ENCODE measurements at places on chromosomes 1 and 21.

DNA sequence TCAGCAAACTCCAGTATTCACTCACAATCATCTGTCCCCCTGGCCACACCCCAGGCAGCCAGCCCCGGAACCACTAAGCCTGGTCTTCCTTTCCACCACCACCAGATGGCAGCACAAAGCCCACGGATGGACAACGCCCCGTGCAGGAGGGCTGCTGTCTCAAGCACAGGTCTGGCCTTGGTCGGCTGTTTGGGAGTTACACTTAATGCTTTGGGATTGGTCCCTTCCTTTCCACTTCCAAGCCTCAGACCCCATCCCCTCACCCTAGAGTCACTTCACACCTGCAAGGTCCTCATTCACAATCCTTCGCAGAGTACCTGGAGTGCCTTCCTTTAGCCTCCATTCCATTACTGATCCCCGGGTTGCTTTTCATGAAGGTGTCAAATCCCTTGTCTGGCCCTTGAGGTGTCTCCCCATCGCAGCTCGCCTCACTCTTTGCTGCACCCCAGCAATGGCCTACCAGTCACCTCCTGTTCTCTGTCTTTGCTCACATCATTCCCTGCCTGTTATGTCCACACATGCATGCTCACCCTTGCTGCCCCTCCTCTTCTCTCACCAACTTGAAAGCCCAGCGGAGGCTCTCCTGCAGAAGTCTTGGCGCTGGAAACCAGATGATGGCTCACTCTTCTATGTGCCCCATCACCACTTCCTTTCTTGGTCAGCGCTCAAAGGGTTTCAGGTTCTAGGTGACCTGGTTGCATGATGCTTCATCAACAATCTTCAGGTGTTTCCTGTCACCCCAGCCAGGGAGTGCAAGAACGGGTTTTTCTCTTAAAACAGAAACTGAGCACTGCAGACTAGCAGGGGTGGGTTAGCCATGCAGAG, 24.9 kb upstream of the KCNA2 start:
- peak; percentile 66 for DNase-seq

- no peak for DNase-seq
Measured at GRCh38 chr1:185369786-185370185, 52.7 kb upstream of the IVNS1ABP start.

DNA sequence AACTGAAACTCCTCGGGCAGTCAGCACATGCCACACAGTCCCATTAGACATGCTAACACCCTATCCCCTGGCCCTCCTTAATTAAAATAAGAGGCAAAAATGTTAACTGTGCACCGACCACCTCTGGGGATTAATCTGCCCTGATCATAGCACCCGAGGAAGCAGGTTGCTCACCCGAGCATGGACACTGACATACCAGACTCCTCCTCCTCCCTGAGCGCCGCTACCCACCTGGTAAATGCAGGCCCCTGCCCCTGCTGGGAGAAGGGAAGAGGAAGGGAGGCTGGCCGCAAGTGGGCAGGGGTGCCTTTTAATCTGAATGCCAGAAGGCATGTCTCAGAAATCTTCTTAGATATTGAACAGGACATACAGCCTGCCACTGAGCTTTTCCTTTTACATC, 360.9 kb downstream of the RRAGC start:
- no peak for DNase-seq

DNA sequence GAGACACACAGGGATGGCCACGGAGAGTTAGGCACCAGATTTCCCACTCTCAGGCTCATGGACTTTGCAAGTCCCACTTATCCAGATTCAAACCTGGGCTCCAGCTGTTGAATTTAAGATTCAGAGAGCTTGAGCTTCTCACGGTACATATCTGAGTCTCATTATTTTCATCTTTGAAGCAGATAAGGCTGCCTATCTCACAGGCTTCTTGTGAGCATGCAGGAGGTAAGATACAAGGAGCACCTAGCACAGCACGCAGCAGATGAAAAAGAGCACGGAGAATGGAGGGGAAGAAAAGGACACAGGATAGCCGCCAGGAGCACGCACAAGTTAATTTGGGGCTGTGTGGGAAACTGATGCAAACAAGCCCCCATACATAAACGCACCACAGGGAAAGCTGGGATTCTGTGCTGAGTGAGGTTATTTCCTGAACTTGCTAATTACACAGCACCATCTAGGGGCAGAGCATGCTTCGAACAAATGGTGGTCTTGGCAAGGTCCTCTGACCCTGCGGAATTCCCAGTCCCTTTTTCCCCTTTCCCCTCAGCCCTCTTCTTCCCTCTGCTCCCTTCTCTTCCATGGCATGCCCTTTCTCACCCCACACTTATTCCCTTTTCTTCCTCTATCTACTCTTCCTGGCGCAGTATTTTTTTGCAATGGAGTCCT, 134.7 kb upstream of the VANGL1 start:
- peak; percentile 8 for DNase-seq

GRCh38 chr1:219171192-219171935, 2.3 kb upstream of the LYPLAL1 start:
- DNase-seq: no peak

DNA sequence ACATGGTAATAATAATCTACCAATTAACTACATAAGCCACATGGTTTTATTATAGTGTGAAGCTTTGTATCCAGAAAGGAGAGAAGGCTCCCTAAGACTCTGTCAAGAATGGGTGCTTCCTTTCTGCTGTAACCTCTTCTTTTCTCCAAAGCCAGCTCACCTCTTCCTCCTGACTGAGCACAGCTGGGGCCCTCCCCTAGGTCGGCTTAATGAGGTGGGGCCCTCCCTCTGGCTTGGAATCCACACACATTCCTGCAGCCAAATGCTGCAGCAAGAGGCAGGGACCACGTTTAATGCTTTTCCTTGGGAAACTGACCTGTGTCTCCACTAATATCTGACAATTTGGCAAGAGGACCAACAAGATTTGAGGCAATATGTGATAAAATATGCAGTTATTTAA, 94.8 kb downstream of the DSCAM start:
- no peak for DNase-seq

DNA sequence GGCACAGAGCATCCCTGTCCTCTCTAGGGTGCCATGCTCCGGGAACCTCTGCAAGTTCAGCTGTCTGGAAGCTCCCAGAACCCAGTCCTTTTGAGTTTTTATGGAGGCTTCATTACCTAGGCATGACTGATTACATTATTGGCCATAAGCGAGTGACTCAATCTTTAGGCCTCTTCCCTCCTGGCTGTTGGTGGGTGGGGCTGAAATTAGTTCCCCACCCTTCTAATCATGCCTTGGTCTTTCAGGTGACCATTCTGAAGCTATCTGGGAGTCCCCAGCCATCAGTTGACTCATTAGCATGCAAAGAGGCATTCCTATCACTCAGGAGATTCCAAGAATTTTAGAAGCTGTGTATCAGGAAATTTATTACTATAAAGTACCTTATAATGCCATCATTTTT, 46.6 kb downstream of the WLS start:
- no peak for DNase-seq

DNA sequence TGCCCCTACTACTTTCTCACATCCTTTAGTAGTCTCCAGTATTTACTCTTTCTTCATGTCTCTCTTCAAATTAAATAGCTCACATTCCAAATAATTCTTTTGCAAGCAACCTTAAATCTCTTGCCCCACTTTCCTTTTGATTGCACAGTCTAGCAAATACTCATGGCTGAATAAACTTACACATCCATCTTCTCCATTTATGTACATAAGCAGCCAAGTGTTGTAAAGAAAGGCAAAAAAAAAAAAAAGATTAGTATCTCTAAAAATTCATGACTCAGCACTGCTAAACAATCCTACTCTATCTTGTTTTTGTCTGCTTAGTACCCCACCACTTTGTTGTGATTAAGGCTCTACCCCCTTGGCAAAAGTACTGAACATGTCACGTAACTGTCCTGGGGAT, 42.6 kb downstream of the F13B start:
- DNase-seq: no peak

DNA sequence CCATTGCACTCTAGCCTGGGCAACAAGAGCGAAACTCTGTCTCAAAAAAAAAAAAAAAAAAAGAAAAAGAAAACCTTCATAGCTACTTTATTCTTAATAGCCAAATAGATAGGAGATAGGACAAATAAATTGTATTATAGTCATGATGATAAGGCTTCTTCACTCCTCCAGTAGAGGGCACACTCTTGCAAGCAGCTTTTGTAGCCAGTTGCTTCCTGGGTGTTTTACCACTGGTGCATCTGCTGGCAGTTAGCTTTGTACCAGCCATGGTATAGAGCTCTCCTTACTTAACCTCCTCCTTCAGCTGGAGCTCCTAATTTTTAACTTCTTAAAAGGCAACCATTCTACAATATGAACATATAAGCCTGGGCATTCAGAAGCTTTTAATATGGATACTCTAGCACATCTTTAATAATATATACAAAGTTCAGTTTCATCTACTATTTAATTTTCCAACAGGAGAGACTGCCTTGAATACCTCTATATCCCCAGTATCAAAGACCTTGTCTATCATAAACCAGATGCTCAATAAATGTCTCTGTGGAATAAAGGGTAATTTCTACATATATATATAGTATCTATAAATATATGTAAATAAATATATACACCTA, 35.8 kb downstream of the EVI5 start:
- DNase-seq: no peak

GRCh38 chr1:226126824-226127569, 59.5 kb downstream of the ACBD3 start:
- DNase-seq: no peak

- no peak for DNase-seq
Measured at GRCh38 chr1:181583598-181583997, 100.3 kb downstream of the CACNA1E start.

- DNase-seq: no peak
Measured at GRCh38 chr21:44778094-44778493, 23.5 kb downstream of the UBE2G2 start.

DNA sequence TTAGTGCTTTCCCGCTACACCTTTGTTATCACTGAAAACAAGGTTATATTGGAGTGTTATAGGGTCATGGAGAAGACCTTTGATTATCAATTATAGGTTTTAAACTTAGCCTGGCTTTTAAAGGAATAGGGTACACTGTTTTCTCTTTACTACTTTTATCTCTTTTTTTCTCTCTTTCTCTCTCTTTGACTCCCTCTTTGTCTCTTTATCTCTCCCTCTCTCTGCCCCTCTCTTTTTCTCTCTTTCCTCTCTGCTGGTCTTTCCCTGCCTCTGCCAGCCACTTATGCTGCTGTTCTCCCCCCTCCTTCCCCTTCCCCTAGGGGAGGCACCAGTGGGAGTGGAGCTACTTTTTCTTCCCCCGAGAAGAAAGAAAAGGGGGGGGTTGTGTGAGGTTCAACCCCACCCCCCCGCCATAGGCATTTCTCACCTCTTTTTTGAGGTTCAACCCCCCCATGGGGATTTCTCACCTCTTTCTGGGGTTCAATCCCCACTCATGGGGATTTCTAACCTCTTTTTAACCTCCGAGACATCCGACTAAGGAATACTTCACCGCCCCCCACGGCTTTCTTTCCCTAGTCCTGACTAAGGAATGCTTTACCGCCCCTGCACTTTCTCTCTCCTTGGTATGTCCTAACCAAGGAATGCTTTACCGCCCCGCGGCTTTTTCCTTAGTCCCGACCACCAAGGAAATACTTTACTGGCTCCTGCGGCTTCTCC, 17.2 kb upstream of the ZBTB8B start:
- DNase-seq: no peak

DNA sequence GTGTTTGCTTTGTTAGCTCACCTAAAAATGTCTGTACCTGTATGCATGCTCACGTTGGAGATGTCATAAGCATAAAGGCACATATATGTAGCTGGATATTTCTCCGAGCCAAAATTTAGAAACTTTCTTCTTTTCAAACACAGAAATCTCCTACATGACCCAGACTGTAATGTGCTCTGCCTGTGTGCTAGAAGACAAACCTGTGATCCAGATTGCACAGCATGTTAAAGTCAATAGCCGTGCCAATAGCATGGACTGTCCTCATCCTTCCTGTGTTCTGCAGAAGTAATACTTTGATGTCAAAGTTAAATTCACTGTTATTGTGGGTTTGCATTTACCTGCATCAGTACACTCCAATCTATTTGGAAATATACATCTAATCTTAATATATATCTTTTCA, 346.2 kb upstream of the ZRANB2 start:
- no peak for DNase-seq

- no peak for DNase-seq
Measured at GRCh38 chr21:32603131-32603530, 9.0 kb downstream of the CFAP298 start.

DNA sequence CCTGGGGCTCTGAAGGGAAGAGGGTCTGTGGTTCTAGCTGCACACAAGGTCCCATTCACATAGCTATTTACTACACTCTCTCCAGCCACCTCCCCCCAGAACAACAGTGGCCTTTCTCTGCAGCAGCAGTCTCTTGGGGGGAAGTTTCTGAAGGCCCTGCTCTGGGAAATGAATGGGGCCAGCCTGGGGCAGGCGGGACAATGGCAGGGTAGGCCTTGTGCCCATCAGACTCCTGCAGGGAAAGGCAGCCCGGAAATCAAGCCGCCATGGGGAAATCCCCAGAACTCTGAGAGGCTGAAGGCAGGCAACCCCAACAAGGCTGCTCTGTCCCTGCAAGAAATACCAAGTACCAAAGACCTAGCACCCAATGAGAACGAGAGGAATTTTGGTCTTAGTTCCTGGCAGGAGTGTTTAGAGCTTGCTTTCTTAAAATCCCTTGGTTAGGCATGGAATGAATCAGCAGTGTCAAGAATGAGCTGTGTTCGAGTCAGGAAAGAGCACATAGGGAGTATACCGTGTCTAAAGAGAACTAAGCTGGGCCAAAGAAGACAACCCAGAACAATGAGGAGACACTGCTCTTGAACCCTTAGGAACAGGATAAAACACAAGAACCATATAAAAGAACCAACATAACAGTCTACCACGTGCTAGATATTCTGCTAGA, 11.3 kb downstream of the ARHGEF11 start:
- no peak for DNase-seq

- DNase-seq: no peak
Measured at GRCh38 chr1:164805399-164805798, 246.4 kb downstream of the PBX1 start.

- DNase-seq: no peak
Measured at GRCh38 chr1:53585565-53585964, 126.4 kb downstream of the DMRTB1 start.

DNA sequence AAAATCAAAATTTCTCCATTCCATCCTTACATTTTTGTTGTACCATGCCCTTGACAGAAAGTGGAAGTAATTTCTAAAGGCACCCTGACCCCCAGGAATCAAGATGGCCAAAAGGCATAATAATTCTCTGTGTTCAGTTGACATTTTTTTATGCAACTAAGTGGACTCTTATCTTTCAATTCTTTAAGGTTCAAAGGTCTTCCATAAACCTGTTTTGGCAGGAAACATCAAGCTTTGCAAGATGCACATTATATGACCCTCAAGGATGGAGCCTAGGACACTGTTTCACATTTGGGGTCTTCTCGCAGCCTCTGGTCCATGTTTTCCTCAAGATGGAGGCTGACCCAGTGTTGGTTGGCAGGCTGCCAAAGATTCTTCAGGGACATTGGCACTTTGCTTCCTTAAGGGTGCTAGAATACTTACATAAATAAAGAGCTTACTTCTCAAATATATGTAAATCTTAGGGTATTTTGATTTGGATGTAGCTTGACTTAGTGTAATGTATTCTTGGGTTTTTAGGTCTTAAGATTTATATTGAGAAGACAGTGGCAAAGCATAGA, 48.0 kb upstream of the COG2 start:
- DNase-seq: no peak

GRCh38 chr1:38055398-38055797, 8.8 kb upstream of the POU3F1 start:
- DNase-seq: no peak

- DNase-seq: peak; percentile 89
Measured at GRCh38 chr21:46229133-46229922, 754 bp upstream of the LSS start.

Measured in NCI-H187 (cell line).